ENCODE measurements at places on chromosomes 4 and X.

- DNase-seq, result no peak
Observed at GRCh38 chr4:26468977-26469376, 21.3 kb downstream of the CCKAR start.

DNA sequence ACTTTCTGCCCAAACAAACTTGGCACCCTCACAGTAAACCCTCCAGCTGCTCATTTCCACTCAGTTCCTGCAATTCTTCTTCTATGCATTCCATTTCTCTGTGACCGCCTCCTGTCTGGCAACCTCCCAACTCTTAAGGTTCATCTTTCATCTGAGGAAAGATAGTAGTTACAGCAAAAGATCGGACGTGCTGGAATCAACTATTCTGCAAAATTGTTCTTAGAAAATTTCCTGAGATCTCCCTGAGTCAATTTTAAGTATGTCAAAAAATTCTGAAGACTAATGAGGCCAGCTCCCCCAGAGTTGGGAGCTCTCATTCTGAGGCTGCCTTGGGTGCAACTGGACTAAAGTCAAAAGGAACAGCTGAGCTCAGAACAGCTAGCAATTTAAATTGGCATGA, 1026.0 kb downstream of the ADGRL3 start:
- DNase-seq, result no peak

GRCh38 chr4:153013202-153013977, 77.3 kb downstream of the FHDC1 start:
- no peak for DNase-seq

DNA sequence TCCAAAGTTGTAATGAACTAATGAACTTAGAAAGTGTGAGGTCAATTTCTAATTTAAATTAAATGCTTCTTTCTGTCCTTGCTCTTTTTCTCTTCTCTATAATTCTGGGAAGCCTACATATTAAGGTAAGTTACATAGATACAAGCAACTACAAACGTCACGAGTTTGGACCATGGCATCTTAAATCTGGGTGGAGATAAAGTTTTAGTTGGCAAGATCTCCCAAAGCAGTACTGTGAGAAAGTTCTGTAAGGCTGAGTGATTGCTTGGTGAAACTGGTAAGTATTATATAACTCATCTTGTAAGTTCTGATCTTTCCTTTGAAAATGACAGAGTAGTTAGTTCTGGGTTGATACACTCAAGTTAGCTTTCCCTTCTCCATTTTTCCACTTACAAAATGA, 125.7 kb upstream of the CBR4 start:
- no peak for DNase-seq

GRCh38 chr4:125368671-125369081, 53.9 kb downstream of the FAT4 start:
- no peak for DNase-seq

GRCh38 chr4:131540256-131540655, 1608.8 kb upstream of the PCDH10 start:
- DNase-seq, result no peak

DNA sequence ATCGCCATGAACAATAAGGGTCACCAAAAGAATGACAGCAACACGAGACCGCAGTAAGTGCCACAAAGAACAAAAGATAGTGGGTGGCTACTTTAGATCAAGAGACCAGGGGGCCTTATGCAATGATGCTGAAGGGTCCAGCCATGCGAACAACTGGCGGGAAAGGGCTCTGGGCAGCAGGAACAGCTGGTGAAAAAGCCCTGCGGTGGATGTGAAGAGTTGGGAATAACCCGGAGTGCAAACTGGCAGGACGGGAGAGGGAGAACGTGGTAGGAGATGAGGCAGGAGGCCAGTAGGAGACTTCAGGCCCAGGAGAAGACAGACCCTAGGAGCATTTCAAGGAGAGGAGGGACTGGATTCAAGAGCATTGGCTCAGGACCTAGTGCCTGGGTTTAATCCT, 120.2 kb downstream of the AFAP1 start:
- DNase-seq, result no peak

DNA sequence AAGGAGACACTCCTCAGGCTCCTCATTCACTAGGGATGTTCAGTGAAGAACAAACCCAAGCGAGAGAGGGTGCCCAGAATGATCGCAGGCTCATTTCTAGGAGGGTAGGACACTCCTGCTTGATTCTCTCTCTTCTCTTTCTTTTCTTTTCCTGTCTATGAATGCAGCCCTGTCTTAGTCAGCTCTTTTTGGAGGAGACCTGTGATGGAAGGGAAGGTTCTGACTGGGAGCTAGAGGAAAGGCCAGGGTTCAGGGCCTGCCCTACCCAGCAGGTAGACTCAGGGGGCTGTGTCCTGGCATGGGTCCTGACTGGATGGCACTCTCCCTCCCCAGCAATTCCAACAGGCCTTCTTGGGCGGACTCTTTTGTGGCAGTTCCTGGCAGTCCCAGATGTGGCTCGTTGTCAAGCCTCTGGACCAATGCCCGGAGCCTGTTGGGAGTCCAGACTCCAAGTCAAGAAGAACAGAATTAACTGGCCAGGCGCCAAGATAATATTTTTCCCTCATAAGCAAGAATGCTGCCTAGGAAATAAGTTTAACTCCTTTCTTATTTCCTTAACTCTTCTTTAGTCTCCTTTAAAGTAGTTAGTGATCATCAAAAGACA, 139.4 kb upstream of the SCML1 start:
- no peak for DNase-seq

- DNase-seq, result no peak
Observed at GRCh38 chrX:36019125-36019524, 99.6 kb downstream of the CFAP47 start.

DNA sequence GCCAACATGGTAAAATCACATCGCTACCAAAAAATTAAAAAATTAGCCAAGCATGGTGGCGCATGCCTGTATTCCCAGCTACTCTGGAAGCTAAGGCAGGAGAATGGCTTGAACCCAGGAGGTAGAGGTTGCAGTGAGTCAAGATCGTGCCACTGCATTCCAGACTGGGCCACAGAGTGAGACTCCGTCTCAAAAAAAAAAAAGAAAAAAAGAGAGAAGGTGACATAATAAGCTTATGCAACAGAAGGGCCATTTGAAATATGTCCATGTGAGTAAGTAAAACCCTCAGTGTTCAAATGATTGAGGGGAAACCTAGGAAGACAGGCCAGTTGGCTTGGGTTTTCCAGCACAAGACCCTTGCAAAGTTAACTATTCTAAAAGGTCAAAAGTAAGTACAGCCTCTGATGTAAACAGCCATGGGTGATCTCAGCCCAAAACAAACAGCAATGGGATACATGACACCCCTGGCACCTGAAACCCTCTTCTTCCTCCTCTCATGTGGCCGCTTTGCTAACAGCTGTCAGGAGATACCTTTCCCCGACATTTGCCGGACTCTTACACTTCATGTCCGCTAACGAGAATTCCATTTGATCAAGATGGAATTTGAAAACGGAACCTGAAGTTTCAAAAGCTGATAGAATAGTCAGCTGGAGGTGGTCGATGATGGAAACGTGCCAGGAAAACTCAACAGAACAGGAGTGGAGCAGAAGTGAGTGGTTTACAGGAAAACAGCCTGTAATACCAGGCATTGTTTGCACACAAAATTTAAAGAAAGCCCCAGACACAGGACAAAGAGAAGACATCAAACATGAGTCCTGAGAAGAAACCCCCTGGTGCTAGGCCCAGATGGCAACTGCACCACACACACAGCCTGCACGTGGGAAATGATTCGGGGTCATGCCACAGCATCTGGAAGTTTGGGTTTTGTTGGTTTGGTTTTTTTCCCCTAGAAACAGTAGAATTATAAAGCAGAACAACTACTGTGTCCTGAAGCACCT, 93.0 kb upstream of the STS start:
- DNase-seq, result no peak

DNA sequence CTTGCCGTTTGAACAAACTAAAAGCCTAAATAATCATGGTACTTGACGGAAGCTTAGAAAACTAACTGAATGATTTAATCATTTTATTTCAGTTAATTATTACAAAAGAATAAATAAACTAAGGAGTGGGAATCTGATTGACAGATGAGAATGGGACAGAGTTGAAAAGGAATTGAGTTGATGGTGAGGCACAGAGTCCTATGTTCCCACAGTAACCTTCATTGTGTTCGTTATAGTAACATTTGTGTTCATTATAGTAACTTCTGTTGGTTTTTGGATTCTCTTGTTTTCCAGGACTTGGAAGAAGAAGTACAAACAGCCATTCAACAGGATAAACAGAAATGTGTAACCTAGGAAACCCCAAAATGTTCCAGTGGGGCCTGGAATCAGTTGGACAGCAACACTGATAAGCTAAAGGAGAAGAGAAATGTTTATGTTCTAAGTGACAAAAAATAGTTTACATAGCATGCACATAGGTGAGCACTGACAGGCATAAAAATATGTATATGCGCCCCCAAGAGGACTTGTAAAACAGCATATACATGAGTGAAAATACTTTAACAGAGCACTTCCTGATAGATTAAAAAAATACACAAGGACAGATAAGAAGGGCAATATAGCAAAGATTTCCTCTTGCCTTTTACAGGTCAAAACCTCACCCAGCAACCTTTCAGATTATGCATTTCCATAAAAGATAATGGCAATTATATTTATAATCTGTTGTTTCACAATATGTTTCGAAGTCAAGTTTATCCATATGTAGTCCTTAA, 218.6 kb upstream of the HTR2C start:
- no peak for DNase-seq

- no peak for DNase-seq
Observed at GRCh38 chr4:46254788-46255187, 130.9 kb upstream of the GABRG1 start.

GRCh38 chr4:110949542-110949941, 326.7 kb upstream of the PITX2 start:
- DNase-seq, result no peak

- no peak for DNase-seq
Observed at GRCh38 chrX:40108162-40108958, 10.6 kb upstream of the BCOR start.

- DNase-seq, result no peak
Observed at GRCh38 chrX:110258552-110258951, 59.3 kb downstream of the AMMECR1 start.

DNA sequence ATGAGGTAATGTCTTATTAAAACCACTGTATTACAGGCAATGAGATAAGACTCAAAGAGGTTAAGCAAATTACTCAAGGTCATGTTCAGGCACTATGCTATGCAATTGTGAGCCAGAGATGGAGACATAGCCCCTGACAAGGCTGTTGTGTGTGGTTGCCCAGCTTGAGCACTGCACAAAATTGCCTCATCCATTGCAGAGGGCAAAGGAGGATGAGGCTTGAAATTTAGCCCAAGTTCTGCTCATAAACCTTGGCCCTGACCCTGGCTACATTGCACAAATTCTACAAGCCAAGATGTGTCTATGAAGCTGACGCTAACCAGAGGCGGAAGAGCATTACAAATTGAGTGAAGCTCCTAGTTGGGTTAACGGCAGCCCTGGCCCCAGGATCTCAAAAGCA, 65.6 kb upstream of the PGM2 start:
- no peak for DNase-seq

- DNase-seq, result no peak
Observed at GRCh38 chr4:66160606-66161005, 490.3 kb upstream of the EPHA5 start.

DNA sequence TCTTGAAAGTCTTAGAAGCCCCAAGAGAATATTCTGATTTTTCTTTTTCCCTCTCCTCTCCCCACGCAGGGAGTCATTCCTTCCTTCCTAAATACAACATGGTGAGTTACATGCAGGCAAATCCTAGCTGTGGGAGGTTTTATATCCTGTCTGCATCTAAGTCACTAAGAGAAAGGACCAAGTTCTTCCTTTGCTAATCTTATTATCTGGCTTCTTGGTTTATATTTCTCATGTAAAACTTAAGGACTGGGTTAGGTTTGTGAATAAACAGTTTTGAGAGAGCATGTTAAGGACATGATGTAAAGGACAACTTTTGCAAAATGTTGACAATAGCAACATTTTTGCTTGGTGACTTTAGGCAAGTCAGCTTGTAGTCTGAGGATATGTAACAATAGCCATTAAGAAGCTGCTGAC, 5.1 kb upstream of the CXCL9 start:
- DNase-seq, result no peak

GRCh38 chr4:169279108-169279507, 8.4 kb upstream of the SH3RF1 start:
- DNase-seq, result no peak

DNA sequence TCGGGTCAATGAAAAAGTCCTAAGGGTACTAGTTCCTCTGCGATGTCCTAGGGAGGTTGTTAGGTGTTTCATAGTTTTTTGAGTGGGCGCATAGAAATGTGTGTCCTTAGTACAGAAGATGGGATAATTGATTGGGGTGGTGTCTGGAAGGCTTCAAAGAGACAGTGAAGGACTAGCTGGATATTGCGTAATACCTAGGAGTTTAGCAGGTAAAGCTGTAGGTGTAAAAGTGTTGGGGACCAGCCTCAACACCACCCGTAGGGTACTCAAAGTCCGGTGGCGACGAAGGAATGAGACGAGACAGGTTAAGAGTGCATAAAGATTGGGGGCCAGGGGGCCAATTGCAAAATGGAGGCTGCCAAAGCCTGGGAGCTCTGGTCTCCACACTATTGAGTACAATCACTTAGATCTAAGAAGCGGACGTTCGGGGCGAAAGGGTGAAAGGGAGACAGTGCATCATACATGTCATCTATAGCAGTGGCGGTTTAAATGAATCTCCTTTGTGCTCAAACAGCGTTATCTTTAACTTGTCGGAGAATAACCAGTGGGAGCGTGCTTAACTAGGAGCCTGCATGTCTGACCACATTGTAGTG, 1.0 kb downstream of the TRMT44 start:
- DNase-seq, result no peak

- DNase-seq, result no peak
Observed at GRCh38 chr4:34371676-34372075, 1872.6 kb downstream of the ARAP2 start.

- no peak for DNase-seq
Observed at GRCh38 chrX:42098900-42099299, 175.5 kb upstream of the CASK start.

- DNase-seq, result no peak
Observed at GRCh38 chr4:1013225-1014073, 2.0 kb downstream of the FGFRL1 start.

DNA sequence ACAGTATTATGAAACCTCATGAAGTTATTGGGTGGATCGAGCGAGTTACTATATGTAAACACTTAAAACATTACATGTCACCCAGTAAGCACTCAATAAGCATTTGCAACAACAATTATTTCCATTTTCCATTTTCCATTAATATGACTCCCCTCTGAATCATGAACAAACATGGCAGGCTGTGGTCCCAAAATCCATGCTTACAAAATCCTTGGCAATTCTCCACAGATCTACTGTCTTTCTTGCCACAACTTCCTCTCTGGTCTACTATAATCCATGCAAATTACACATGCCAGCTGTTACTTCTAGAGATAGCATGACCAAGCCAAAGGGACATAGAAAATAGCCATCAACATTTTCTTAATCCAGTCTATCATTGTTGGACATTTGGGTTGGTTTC, 22.0 kb downstream of the ASB11 start:
- no peak for DNase-seq

Measured in stimulated activated CD8-positive, alpha-beta memory T cell treated with anti-CD3 and anti-CD28 coated beads, Interleukin-4, amount 100 ng/mL, for 48 hours (primary cell).